ENCODE measurements at places on chromosomes 7 and 10.

DNA sequence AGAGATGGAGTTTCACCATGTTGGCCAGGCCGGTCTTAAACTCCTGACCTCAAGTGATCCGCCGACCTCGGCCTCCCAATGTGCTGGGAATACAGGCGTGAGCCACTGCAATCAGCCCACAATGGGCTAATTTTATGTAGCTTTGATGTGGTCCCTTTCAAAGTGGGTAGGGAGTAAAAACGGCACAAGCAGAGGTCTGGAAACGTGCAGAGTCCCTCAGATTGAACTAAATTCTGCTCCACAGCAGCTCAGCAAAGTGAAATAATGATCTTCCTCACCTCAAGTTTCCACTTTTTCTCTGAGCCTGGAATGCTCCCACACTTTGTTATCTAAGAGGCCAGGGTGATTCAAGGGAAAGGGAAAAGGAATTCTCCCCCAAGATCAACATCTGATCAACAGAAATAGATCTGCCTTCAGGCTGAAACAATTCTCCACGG, 6.1 kb downstream of the CCDC3 start:
- no peak for DNase-seq

- no peak for DNase-seq
These were observed 60.1 kb downstream of the ZNF783 start for GRCh38 chr7:149321978-149322541.

- DNase-seq, result no peak
These were observed 1435.2 kb downstream of the REEP3 start for GRCh38 chr10:64956441-64956840.

- DNase-seq, result no peak
These were observed 277.6 kb downstream of the KCNMA1 start for GRCh38 chr10:77359950-77360520.

DNA sequence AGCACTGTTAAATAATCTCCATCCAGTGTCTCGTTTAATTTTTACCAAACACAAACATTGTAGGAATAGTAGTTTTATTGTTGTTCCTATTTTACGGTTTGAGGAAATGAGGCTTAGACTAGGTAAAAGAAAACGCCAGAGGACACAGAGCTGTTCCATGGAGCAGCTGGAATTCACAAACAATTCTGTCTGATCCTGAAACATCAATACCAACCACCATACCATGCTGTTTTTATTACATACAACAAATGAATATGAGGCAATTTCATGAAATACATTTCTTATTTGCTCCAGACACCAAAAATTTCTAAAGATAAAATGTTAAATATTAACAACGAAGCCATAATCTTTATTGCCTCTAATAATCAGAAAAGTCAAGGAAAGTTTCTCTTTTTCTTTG, 9.4 kb downstream of the MALRD1 start:
- DNase-seq, result no peak

DNA sequence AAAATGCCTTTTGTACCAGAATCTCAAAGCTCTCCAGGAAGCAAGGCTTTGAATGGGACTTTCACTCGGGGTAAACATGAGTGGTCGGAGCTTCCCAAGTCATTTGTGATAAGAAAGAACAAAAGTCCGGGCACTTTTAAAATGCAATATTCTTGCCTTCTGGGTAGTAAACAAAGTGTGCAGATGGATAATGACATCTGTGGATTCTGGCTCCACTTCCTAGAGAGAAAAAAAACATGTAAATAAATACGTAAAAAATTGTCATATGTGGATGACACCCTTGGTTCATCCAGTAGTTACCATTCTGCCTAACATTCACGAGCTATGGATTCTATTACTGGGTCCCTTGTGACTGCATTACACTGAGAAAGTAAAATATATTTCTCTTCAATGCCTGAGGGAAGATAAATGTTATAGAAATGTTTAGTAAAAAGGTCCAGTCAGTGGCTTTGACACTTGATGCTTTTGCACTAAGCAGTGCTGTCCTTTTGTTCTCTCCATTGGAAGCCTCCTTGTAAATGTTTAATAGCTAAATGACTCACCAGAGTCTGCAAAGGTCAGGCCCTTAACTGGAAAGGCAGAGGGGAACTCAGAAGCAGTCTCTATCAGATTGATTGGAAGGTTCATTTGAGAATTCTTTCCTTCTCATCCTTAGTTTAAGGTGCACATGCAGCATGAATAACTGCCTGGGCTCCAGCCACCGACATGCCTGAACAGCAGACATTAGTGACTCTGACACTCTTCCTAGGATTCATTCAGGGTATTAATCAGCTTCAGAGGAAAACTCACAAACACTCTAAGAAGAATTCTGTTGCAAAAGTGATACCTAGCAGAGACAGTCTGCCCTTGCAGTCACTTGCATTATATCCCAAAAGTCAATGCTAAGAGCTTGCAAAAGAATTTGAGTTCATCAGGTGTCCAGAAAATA, 11.7 kb upstream of the EDRF1 start:
- peak; percentile 80 for DNase-seq

- DNase-seq, result no peak
These were observed 10.2 kb downstream of the HIBADH start for GRCh38 chr7:27652518-27652917.

- no peak for DNase-seq
These were observed 315.3 kb downstream of the SDK1 start for GRCh38 chr7:3616306-3616705.

GRCh38 chr7:95205665-95206225, 118.6 kb downstream of the PON1 start:
- peak; percentile 73 for DNase-seq

DNA sequence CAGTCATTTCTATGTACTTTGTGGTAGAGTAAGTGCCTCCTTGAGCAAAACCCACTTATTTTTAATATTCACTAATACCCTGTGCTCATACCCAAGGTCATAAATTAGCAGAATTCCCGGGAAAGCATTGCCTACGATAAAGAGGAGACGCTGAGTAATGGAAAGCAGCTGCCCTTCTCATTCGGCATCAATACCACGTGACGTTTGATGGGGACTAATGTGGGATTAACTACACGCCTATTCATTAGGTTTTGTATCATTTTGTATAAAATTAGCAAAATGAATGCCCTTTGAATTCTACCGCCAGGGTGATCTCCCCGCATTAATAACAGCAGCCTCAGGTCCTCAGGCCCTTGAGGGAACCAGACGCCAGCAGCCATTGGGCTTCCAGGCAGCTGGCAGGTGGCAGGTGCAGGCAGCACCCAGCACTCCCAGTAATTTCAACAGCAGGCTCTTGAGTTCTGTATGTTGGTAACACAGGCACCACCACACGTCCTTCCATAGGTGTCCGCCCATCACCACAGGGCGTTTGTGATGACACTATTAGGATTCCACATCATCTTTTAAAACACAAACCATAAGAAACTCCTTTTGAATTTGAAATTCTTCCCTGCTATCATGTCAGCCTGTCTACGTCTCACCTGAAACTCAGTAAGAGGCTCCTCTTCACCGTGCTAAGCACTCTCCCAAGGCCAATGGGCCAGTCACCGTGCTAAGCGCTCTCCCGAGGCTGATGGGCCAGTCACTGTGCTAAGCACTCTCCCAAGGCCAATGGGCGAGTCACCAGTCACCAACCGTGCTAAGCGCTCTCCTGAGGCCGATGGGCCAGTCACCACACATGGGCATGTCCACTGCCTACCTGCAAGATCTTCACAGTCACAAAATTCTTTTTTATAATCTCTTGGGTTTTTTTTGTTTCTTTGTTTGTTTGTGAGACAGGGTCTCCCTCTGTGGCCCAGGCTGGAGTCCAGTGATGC, 509.4 kb downstream of the PTPRN2 start:
- DNase-seq, result no peak

- DNase-seq, result no peak
These were observed 1.4 kb downstream of the NDUFB8 start for GRCh38 chr10:100528123-100528886.

DNA sequence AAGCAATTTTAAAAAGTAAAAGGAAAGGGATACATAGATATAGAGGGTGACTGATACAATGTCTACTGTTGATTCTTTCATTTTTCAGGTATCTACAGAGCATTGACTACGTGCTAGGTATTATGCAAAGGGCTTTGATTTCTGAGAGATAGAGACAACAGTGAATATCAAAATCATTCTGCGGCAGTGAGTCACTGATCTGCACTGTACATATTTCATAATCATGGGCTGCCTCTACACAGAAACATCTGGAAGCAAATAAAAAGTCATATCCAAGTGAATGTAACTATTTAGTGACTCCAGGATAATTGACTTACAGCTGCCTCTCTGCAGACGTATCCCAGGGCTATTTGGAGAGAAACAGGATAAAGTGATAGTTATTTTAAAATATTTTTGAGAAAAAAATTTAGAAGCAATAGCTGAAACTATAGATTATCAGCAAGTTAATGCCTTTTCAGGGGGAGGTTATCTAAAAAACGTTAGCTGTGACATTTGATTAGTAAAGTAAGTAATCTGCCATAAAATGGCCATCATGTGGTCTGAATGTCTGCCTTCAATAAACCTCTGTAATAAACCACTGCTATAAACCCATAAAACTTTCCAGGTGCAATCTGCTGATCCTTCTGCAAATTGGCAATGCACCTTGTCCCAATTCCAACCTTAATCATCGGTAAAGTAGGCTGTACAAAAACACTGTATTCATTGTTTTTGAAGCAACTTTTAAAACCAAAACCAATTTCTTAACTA, 43.7 kb downstream of the CPXM2 start:
- no peak for DNase-seq

- no peak for DNase-seq
These were observed 322.7 kb upstream of the PFKP start for GRCh38 chr10:2744547-2745200.

- peak; percentile 77 for DNase-seq
These were observed 15.6 kb downstream of the ASB4 start for GRCh38 chr7:95501261-95501832.

DNA sequence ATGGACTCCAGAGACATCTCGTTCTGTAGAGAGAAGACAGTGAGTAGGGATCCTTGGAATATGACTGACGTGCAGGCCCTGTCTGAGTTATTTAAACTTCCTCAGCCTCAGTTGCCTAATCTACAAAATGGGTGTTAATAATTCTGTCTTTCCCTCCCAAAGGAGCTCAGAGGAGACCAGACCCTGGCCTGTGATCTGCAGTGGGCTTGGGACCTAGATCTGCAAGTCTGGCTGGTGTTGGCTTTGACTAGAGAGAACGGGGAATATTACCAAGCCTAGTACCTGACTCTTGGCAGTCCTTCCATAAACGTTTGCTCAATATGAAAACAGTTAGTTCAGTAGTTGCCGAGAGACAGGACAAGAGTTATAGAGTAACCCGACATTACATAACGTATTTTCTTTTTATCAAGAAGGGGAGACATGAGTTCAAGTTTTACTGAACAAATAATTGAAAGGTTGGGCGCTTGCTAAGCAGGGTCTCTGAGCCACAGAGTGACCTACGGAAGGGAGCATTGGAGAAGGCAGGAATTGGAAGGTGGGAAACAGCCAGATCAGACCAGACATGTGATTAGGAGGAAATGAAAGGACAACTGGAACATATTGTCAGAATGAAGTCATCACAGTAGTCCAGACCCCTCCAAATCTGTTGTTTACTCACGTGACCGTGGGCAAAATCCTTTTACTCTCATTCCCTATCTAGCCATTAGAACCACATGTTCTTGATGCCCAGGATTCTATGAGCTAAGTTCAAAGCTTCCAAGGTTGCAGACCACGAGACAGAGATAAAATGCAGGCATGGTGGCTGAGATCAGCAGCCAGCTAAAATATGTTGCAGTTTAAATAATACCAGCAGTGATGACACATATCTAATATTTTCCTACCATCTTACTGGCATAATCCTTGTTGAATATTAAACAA, 10.9 kb upstream of the CYP3A4 start:
- no peak for DNase-seq

DNA sequence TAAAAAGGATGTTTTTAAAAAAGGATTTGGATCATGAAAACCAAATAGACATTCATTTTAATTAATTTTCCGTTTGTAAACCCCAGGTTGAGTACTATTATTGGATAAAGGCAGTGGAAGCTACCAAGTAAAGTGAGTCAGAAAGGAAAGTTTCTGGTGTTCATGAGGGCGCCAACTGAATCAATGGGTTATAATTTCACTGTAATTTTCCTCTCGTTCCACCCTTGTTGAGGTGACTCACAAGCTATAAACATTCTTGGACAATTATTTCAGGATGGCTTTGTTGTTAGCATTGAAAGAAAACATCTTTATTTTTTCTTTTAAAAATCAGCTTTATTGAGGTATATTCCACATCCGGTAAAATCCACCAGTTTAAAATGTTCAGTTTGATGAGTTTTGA, 5.1 kb upstream of the FAM133B start:
- peak; percentile 79 for DNase-seq

DNA sequence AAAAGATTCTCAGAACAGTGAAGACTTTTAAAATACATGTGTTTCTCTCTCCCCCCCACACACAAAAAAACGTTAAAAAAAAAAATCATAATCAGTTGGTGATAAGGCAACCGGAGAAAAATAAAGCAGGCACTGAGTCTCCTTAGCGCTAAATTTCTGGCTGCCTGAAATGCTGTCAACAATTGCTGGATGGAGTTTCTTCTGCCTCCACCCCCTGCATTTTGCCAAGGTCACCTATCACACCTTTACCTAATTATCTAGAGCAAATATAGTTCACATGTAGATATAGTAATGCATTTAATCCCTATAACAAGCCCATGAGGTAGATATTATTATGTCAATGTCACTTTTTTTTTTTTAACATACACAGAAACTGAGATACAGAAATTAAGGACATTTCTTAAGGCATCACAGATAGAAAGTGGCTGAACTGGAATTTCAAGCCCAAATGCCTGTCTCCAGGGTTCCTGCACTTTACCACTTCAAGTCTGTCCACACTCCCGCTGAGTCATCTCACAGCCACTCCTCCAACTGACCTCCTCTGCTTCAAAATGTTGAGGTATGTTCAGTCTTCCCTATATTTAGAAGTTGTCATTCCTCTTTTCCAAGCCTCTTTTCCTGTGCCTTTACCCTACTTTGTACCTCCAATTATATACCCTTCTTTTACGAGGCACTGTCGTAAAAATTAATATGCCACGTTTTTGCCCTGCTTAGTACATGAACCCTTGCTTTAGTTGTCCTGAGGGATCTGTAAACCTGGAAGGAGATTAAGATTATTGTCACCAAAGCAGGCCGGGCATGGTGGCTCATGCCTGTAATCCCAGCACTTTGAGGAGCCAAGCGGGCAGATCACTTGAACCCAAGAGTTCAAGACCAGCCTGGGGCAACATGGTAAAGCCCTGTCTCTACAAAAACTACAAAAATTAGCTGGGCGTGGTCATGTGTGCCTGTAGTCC, 72.8 kb upstream of the MPP7 start:
- peak; percentile 94 for DNase-seq

DNA sequence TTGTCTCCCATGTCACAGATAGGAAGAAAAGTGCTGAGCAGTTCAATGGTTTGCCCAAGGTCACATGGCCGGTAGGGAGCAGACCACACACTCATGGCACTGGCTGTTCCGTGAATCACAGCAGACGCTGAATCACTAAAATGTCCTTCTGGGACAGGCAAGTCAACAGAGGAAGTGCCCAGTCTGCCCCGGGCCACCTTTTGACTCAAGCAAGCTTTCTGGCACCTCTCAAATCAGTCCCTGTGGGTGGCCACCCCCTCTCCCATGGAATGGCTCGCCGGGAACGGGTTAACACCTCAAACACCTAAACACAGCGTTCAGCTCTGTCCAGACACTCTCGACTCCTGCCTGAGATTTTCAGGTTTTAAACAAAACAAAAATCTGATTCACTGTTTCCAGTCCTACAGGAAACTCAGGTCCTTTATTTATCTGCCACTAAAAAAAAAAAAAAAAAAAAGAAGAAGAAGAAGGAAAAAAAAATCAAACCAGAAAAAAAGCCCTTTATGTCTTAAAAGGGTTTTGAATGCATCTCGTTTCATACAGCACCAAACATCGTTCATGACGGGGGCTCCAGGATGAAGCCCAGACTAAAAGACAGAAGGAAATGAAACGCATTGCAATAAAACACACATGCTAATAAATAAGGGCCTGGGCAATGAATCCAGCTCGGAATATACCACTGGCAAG, 15.5 kb downstream of the CARD11 start:
- DNase-seq, result peak; percentile 71
